Lung (tissue), 17 donors: ENCODE measurements at places on chromosomes 2 and 18. TPM values are rescaled to one million over a fixed set of nuclear protein-coding genes. Genes with fewer than 3 reads are reported as not detected.

GRCh38 chr2:232088771-232089170, 127.3 kb downstream of the DIS3L2 start:
- DNase-seq, result no peak

GRCh38 chr2:143124445-143124844, 4.8 kb upstream of the ARHGAP15 start:
- DNase-seq, result no peak

- no peak for DNase-seq
These were observed 93.6 kb downstream of the LIPG start for GRCh38 chr18:49655266-49656072.

- DNase-seq, result no peak
These were observed 31.0 kb downstream of the PXDN start for GRCh38 chr2:1713142-1713838.

Gene DPP10
- total RNA-seq, result 5.0 TPM

DNA sequence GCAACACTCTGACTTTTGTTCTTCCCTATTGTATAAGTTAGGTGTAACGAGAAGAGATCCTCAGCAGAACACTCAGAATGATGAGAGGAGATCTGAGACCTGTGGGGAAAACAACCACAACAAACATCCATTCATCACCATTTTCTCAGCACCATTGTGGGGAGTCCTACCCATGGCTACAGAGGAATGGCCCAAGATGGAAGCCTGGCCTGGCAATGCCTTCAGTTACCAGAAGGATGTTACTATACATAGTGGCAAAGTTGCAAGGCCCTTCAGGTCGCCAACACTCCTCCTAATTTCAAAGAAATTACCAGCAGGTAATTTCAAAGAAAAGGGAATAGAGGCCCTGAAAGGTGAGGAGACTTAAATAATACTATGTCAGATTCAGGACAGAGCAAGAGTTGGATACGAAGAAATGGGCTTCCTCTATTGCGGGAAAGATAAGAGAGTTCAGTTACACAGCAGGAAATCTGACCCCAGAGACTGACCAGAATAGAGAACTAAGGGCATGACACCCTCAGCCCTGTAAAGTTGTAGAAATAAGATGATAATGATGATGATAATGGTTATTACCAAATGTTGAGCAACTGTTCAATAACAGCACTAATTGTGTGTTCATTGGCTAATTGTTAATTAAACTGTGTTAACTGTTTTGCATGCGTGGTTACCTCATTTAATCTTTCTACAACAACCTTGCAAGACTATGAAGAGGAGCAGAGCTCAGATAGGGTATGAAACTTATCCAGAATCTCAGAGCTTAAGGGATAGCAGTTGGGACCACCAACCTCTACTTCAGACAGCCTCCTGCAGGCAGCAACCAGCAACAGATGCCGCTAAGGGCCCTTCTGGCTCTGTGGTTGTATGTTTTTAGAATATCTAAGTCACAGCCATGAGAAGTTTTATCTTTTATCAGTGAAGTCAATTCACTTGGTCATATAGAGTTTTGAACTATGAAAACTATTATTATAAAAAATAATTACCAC, 37.5 kb downstream of the DHRS9 start:
- no peak for DNase-seq

DNA sequence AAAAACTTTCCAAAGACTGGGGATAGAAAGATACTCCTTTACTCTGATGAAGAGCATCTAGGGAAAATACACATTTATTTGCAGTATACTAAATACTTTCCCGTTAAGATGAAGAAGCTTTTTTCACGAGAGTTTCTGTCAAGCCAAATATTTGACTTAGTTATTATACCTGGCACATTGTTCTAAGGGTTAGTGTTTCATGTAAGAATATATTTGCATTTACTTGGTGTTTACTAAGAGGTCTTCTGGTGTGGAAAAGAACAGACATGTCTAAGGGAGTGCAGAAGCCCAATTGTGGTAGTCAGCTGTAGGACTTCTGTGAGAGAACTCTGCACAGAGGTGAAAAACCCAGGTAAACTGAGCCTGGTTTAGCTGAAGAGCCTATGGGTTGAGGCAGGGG, 457.6 kb upstream of the SOX11 start:
- DNase-seq, result no peak

GRCh38 chr2:35228584-35228983, 1127.0 kb upstream of the CRIM1 start:
- no peak for DNase-seq

Gene HOXD9
- total RNA-seq, result 0.65 TPM

Gene ACADL
- total RNA-seq, result 27.6 TPM

DNA sequence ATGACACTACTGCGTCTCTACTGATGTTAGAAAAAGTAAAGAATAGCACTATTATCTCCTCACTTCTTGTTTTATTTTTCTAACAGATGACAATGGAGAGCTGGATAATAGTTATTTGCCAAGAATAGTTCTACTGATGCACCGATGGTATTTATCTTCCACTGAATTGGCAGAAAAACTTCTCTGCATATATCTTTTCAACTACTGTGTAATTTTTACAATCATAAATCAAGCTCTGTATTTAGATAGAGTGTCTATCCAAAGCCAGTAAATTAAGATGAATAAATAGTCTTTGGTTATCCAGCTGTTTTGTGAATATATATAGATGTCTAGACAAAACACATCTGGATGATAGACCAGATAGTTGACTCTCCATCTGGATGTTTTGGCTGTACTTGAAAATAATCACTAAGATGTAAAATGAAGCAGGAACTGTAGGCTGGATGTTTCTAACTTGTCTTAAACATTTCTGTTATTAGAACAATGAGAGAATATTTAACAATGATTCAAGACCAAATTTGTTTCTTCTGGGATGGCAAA, 40.1 kb downstream of the RASGRP3 start:
- peak; percentile 65 for DNase-seq

Gene IFT172
- total RNA-seq, result 44.7 TPM

Gene YPEL5
- 73.0 TPM for total RNA-seq

Gene CCDC74B
- 11.7 TPM for total RNA-seq

DNA sequence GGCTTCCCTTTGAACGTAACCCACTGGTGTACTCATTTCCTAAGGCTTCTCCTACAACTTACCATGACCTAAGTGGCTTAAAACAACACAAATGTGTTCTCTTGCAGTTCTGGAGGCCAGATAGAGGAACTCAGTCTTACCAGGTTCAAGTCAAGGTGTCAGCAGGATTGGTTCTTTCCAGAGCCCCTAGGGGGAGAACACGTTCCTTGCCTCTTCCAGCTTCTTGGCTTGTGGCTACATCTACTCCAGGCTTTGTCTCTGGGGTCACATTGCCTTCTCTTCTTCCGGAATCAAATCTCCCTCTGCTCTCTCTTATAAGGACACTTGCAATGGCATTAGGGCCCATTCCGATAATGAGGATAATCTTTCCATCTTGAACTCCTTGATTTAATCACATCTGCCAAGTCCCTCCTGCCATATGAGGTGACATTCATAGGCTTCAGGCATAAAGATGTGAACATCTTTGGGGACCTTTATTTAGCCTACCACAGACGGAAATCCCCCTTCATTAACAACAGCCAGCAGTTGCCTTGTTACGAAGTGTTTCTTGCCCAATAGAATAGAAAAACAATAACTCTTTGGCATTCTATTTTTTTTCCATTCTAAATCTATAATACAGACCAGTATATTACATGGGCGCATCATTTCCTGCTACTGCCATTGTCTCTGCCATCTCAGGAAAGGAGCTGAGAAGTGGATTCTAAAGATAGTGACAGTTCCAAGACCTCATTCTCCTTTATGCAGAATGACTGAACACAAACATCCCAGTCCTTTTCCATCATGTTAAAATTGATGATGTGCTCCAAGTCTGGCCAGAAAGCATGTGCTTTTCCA, 362.0 kb downstream of the ZNF521 start:
- no peak for DNase-seq

DNA sequence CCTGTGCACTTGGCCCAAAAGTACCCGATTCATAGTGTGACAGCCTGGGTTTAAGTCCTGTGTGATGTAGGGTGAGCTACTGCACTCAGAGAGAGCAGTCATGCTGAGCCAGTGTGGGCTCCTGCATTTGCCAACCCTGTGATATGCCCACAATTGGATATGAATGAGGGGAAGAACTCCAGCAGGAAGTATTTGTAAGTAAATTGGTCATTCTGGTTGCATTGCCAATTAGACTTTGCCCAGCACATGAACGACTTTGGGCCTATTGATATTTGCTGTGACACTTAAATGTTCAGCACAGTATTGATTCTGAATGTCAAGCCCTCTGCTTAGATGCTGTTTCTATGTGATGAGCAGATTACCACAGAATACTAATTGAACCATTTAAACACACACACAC, 570.9 kb downstream of the PIK3C3 start:
- DNase-seq, result no peak

DNA sequence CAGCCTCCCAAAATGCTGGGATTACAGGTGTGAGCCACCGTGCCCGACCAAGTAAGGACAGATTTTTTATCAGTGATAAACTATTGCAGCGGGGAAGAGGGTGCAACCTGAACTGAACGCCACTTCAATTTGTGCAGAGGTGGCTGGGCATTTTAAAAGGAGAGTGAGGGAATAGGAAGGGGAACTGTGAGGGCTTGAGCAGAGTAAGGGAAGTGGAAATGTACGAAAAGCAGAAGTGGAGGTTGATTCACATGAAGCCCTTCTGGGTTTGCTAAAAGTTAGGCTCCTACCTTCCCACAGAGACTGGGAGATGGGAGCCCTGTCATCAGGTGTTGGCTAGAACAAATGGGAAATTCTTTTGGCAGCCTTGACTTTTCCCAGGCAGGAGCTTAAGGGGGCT, 6.1 kb downstream of the STK11IP start:
- DNase-seq, result no peak

Gene FRZB
- total RNA-seq, result 2.0 TPM

DNA sequence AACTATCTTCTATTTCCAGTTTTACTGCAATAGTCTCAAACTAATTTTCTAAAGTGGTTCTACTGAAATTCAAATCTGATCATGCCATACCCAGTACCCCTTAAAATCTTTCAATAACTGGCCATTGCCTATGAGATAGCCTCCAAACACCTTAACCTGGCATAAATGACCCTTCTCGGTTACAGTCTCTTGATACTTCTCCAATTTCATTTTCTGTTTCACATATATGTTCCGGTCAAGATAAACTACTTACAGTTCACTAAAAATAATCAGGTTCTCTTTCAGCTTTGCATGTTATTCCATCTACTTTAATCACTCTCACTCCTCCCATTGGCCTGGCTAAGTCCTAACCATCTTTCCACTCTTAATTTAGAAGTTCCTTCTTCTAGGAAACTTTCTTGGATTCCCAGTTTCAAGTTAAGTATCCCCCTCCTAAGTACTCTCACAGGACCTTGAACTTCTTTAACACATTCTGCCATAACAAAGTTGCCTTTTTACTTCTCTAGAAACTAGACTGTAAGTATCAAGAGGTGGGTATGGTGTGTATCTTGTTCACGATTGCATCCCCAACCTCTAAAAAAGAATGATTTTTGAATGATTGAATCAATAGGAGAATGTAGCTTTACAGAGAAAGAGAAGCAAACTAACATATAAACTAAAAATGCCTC, 110.2 kb upstream of the RBBP8 start:
- no peak for DNase-seq

Gene UGT1A3
- total RNA-seq, result not detected

GRCh38 chr2:138028538-138028937, 64.3 kb downstream of the HNMT start:
- no peak for DNase-seq

GRCh38 chr18:63831080-63831788, 56.0 kb downstream of the SERPINB7 start:
- DNase-seq, result no peak

GRCh38 chr2:46269544-46270273, 27.5 kb upstream of the EPAS1 start:
- DNase-seq, result no peak

Gene REV1
- total RNA-seq, result 165 TPM

Gene STRN
- total RNA-seq, result 24.5 TPM

Gene AKAIN1
- total RNA-seq, result not detected

Gene ACVR2A
- 56.5 TPM for total RNA-seq

DNA sequence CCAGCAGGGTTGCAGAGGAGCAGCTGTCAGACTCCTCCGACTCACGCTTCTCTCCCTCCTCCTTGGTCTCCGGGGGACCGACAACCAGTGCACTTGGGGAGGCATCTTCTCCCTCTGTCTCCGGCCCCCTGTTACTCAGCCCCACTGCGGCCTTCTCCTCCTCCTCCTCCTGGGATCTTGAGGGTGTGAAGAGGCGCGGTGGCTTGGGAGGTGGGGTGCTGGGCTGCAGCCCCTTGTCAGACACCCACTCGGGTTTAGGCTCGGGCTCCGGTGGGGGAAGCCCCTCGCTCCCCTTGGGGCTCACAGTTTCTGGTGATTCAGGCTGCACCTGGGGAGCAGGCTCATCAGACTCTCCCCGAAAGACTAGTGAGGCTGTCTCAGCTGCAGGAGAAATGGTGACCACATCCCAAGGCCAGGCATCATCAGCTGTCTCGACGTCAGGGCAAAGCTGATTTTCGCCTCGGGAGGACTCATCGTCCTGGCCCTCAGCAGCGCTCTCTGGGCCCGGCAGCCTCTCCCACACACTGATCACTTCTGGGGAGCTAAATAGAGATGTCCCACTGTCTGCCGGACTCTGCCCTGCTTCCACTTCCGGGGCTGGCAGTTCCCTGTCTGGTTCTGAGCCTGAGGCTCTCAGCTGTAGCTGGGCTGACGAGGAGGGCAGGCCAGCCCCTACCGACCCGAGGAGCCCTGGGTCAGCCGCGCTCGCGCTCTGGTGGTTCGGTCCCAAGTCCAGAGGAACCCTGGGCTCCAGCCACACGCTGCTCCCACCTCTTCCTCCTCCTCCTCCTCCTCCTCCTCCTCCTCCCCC, 9.0 kb upstream of the SFXN5 start:
- DNase-seq, result no peak

Gene FAM237A
- not detected for total RNA-seq

Gene SERPINB5
- 0.37 TPM for total RNA-seq
